ENCODE measurements at places on chromosomes 1 and 21.

GRCh38 chr1:115307661-115308060 is 30.4 kb downstream of the NGF start:
- DNase-seq: no peak

DNA sequence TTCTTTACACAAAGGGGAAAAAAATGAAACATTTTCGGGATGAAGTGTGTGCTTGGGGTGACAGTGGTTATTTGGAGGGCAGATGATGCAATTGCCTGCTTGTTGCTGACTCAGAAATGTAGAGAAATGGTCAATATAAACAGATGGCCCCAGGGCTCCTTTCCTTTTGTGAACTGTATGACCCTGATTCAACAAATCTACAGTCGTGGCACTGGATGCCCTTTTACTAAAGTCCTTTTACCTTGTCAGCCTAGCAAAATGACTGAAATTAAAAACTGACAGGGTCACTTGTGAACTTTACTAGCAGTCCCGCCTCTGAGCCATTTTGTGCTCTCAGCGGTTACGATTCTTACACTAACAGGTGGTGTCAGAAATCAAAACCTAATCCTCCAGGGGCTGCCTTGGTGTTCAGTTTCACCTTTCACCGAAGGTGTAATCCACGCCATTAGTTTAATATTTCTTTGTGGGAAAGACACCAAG is 49.8 kb downstream of the GREM2 start:
- DNase-seq: no peak

DNA sequence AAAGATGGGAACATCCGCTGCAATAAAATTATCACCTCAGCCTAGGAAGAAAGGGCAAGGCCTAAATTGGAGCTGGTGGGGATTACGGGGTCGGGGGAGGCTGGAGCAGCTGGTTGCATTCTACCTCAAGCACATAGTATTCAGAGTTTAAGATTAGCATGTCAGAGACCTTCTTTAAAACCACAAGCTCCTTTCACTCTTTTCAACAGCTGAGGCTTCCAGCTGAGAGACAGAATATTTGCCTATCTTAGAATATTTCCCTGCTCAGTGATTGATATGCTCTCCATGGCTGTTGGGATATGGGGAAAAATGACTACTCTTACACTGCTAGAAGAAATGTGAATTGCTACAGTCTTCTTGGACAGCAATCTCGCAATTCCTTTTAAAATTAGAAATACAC is 248.6 kb downstream of the TBX15 start:
- DNase-seq: no peak

GRCh38 chr1:167795810-167796740 is 74.3 kb downstream of the MPZL1 start:
- DNase-seq: no peak

DNA sequence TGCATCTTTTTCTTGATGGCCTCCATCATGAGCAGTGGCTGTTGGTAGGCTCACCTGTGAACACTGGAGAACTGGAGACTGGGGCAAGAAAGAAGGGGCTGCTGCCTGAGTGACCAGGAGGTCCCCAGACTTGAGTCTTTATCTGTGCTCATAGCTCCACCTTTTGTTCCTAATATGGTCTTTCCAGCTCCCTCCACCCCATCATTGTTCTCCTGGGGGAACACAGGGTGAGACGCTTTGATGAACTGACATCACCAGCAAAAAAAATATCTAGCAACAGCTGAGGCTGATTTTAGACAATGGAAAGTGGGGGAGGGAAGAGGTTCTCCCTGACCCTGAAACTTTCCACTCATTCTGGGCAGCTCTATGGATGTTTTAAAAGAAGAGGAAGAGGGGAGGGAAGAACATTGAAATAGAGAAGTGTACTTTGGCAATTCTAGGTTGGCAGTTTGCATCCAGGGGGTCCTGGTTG is at the start of gene TPM3:
Gene TPM3, minus strand, starts transcription at position 111 of the 472 bp plus-strand sequence. Its CDS starts 82 bp downstream, at position 29.
- DNase-seq: peak; percentile 32

DNA sequence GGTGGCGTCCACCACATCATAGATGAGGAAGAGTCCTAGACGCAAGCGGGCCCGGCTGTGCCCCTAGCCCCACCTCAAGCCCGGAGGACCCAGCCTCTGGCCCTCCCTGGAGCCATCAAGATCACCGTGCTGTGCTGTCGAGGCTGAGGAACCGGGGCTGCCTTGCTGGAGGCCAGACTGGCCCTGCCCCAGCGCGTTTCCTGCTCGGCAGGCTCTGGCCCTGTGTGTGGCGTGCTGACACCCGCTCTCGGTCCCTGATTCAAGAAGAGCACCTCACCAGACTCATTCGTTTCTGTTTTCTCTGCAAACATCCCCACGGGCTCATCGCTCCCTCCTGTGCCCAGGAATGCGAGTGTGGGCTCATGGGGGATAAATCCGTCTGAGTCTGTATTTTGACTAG is 51.1 kb downstream of the GLIS1 start:
- DNase-seq: no peak

GRCh38 chr1:169289016-169289415 is 78.6 kb downstream of the NME7 start:
- no peak for DNase-seq

DNA sequence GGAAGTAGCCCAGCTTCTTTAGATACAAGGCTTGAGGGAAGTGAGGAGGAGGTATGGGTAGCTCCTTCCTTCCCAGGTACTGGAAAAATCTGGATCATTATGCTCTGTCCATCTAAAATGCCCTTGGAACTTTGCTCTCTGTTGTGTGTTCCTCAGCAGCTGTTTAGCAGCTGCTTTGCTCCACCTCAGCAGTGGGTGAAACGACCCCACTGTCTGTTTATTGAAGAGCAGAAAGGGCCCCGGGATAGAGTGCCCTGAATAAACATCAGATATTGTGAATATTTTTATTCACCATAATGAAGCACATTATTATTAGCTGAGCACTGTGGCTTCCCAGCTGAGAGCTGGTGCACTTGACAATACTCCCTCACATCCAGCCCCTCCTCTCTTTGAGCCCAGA is 237.9 kb downstream of the PBX1 start:
- DNase-seq: no peak

DNA sequence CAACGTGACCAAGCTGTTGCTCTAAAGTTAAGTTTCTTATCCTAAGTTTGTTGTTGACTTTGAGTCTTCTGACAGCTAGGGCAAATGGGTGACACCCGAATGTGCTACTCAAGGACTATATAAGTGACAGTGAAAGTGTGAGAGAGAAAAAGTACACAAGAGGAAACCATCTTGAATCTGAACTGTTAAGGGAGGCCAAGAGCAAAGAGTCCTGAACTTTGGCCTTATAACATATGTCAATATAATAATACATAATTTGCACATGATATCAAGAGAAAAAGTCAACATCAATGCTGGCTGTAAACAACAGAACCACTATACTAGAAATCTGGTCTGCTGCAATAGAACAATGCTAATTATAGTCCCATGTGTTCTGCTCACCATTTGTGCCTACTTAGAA is 29.5 kb downstream of the SYNJ1 start:
- DNase-seq: no peak

GRCh38 chr1:169576935-169577331 is 9.3 kb downstream of the F5 start:
- DNase-seq: no peak

GRCh38 chr1:48750109-48750508 is 26.6 kb downstream of the BEND5 start:
- no peak for DNase-seq

GRCh38 chr1:161115132-161115711 is 2.6 kb downstream of the PFDN2 start:
- no peak for DNase-seq

GRCh38 chr1:169148472-169149252 is 42.2 kb downstream of the ATP1B1 start:
- DNase-seq: no peak

DNA sequence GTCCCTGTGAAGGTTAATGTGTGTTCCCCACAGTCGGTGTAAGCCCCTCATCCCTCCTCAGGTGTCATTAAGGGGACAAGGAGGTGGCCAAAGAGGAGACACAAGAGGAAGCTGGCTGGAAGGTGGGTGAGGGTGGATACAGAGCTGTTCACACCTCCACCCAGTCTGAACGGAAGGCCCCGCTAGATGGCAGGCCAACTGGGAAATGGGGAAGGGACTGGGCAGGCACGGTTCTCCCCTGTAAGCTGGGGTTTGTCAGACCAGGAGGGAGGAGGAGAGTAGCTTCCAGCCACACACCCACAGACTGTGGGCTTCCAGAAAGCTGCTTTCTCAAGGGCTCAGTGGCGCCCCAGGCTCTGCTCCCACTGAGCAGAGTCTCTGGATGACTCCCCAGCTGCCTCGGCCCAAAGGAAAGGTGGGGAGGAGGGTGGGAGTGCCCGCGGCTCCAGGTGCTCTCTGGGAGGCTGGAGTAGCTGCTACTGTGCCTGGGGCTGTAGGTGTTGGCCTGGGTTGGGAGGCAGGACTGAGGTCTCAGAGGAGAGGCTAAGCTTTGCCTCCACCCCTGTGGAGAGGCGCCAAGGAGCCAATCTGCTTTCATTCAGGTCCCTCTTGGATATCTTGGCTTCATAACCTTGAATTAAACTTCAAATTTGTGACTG is 41.2 kb downstream of the PCP4 start:
- DNase-seq: no peak

- no peak for DNase-seq
These were observed 121.6 kb downstream of the ZNF281 start for GRCh38 chr1:200288226-200288625.

DNA sequence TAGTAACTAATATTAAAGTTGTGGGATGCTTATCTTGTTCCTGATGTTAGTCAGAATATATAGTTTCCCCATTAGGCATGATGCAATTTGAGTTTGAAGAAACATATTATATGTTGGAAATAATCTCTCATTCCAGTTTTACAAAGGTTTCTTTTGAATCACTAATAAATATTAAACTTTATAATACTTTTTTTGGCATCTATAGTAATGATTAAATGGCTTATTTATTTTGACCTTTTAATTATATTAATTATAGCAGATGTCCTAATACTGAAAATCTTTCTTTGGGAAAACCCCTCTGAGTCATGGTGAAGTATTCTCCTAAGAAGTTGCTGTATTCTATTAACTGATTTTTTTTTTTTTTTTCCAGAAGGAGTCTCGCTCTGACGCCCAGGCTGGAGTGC is 28.5 kb upstream of the PTGS2 start:
- no peak for DNase-seq

DNA sequence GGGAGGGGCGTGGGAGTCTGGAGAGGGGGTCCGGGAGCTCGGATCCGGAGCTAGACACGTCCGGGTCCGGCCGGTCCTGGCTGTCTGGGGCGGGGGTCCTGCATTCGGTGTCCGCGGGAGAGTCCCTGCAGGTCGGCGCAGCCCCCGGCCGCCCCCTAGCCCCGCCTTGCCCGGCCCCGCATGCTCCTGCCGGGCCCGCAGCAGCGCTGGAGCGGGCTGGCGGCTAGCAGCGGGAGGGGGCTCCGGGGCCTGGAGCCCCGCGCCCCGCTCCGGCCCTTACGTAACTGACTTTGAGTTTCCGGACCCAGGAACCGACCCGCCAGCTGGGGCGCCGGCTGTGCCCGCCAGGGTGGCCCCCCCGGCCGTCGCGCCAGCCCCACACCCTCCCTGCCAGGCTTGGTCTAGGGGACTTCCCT is 26.9 kb upstream of the EPB41 start:
- no peak for DNase-seq

GRCh38 chr1:60255565-60255964 is 182.0 kb upstream of the C1orf87 start:
- no peak for DNase-seq

GRCh38 chr1:212167098-212167497 is 118.1 kb upstream of the PPP2R5A start:
- DNase-seq: peak; percentile 46

DNA sequence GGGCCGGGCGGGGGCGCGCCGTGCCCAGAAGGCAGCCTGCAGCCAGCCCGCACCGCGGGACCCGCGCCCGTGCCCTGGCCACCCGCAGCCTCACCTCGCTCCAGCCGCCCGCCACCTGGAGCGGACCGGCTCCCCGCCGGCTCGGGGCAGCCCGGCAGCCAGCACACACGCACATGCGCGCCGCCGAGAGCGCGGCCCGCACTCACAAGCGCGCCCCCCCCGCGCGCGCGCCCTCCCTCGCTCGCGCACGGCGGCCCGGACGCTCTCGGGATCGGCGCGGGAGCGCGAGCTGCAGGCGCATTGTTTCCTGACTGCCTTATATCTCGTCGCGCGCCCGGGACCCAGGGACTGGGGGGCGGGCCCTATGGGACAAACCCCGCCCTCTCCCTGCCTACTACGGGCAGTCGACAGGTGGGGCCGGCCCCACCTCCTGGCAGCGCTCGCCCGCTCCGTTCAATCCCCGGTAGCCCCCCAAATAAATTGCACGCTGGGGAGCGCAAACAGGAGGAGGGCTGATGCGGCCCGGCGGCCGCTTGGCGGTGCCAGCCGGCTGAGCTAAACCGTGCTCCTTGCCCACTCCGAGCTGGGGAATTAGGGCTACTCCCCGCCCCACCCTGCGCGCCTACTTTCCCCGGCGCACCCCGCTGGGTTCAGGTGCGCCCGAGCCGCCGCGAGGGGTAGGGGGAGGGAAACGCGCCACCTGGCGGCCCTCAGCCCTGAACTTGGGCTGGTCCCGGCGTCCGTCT is at the start of gene MYCL:
Gene MYCL, minus strand, starts transcription at position 204 of the 746 bp plus-strand sequence. CDS start 483 bp downstream, outside the sequence.
- DNase-seq: peak; percentile 51

- DNase-seq: no peak
These were observed 155.3 kb downstream of the MAGI3 start for GRCh38 chr1:113545626-113546025.

DNA sequence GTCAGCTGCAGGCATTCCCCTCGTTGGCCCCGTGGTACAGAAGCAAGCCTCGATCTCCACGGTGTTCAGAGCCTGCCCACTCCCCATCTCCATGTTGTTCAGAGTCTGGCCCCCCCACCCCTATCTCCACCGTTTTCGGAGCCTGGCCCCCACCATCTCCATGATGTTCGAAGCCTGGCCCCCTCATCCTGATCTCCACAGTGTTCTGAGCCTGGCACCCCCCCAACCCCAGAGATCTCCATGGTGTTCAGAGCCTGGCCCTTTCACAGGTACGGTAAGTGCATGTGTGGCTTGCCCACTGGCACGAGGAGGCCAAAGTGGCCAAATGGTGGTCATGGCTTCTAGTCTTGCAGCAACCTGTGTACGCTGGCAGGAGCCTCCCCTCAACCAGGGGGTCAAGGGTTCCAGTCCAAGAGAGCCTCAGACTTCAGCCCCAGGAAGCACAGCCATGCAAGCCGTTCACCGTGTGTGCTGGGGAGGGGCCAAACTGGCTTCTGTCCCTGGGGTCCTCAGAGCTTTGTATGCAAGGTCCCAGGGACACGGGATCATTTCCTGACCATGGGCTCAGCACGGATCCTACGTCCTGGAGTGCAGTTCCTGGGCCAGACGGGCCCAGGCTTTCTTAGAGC is 13.3 kb upstream of the PCBP3 start:
- no peak for DNase-seq

GRCh38 chr1:174990382-174990999 is 9.3 kb upstream of the CACYBP start:
- DNase-seq: peak; percentile 43

GRCh38 chr21:46459356-46460112 is 843 bp downstream of the DIP2A start:
- DNase-seq: peak; percentile 5

- no peak for DNase-seq
These were observed 6.1 kb downstream of the B3GALT6 start for GRCh38 chr1:1237874-1238701.

Data from bone marrow (tissue), 2 donors.